NCI-H526 (cell line): ENCODE measurements at places on chromosomes 11 and 22.
A peak's percentile ranks its signal among the peaks of the same experiment; 100 is the strongest.

DNA sequence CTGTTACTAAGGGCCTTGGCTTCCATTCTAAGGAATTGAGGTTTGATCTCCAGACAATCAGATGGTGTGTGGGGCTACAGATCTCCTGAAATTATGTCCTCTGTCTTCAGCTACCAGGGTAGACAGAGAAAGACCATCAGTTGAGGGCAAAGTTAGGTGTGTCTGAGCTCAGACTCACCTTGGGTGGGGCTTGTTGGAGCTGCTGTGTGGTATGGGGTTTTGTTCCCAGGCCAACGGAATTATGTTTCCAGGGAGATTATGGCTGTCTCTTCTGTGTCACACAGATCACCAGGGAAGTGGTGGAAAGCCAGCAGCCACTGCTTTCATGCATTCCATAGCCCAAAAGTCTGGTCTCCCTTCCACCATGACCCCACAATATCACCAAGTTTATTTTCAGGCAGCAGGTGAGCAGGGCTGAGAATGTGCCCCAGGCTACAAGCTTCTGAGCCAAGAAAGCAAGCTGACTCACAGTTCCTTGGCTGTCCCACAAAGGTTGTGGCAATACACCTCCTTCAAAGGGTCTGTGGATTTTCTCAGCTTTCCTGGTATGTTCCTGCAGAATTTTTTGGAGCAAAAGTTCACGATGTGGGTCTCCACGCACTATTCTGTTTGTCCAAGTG, 714.9 kb downstream of the LUZP2 start:
- DNase-seq, result no peak

GRCh38 chr11:57456960-57457642, 3.2 kb upstream of the RTN4RL2 start:
- peak; percentile 85 for DNase-seq

- no peak for DNase-seq
Measured at GRCh38 chr11:126122863-126123262, 60.2 kb upstream of the CDON start.

DNA sequence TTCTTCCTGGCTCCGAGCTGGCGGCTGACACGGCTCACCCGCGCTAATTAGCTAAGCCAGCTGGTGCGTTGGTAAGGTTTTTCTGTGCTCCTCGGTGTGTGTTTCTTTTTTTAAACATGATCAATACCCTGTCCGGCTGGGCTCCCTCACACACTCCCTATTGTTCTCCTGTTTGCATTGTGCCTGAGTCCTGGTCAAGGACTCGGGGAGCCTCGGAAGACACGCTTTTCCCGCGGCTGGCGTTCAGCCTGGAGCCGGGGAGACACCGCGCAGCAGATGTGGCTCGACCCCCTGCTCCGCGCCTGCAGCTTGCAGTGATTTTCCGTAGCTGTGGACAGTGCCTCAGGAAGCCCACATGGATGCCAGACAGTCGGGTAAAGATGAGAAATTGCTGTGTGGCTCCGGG, 454.9 kb upstream of the CADM1 start:
- no peak for DNase-seq

GRCh38 chr11:19559746-19560145, 152.9 kb upstream of the NAV2 start:
- no peak for DNase-seq

- DNase-seq, result no peak
Measured at GRCh38 chr22:41880653-41881052, 34.2 kb downstream of the SHISA8 start.

GRCh38 chr11:73980001-73980961, 2.4 kb downstream of the UCP2 start:
- DNase-seq, result peak; percentile 91

DNA sequence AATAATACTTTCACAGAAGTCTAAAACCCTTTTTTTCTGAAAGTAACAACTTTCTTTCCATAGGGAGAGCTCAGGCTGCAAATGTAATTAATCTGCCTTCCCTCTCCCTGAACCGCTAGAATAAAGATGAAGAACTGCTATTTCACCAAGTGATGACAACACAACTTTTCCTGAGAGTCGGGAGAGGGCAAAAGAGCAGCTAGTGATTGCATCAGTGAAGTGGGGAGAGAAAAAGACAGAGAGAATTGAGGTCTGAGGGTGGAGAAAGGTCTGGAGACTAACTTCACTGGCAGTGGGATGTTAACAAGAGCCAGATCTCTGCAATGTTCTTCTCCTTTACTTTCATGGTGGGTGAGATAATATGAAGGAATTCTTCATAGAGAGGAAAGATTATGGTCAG, 10.9 kb upstream of the MPEG1 start:
- no peak for DNase-seq

DNA sequence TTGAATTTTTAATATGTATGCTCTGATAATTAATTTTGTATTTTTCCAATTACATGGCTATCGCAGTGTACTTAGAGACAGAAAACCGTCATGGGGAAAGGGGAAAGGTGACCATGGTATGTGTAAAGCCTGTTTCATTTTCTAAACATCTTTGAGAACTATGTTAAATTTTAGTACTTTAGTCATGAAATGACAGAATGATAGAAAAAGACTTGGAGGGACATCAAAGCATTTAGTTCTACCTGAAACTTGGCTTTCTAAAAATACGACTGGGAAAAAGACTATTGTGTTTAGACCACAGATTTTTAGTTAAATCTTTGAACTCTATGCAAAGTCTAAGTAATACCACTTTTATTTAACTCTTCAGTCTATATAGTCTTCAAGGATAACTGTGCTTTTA, 54.1 kb downstream of the MAML2 start:
- DNase-seq, result no peak

- no peak for DNase-seq
Measured at GRCh38 chr22:35568751-35569739, 28.4 kb downstream of the RASD2 start.

GRCh38 chr11:15622231-15622890, 507.6 kb downstream of the INSC start:
- no peak for DNase-seq

DNA sequence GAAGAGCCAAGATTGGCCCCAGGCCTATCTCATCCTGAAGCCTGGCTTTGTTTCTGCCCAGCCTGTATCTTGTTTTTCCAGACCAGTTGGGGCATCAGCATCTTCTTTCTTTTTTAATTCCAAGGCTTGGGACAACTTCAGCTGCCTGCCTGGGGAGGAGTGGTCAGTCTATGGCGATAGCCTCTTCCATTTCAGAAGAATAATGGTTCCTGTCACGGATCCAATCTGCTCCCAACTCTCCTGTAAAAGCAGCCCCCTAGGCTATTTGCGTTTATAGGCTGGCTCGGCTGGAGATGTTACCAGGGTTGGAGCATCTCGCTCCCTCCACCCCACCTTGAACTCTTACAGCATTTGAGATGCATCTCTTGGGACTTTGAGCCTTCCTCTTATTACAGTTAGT, 145.2 kb upstream of the CADM1 start:
- peak; percentile 20 for DNase-seq

DNA sequence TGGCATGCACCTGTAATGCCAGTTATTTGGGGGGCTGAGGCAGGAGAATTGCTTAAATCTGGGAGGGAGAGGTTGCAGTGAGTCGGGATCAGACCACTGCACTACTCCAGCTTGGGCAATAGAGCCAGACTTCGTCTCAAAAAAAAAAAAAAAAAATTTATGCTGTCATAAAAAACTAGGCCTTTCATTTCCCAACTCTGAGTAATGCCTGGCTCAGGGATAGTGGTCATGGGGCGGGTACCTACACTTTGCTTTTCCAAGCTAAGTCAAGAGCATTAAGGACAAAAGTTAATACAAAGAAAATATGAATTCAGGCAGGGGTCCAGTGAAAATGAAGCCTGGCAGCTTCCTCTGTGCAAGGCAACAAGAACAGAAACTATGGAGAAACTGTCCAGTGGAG, 16.3 kb downstream of the CPSF7 start:
- no peak for DNase-seq

DNA sequence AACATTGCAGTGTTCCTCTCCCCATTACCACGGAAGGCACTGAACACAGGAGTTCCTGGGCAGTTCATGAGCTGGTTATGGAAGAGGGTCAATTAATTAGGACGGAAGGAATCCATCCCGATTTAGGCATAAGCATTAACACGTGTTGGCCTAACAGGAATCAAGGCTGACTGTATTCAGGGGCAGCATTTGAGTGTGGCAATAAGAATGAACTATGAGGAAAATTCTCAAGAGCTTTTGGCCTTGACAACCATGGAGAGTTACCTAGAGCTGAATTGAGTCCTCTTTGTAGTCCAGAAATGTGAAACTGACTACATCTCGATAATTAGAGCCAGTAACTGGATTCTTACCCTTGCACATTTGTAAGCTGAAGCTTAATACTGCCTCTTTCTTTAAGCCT, 82.4 kb upstream of the CRTAM start:
- DNase-seq, result no peak

GRCh38 chr11:21949763-21950413, 243.0 kb upstream of the ANO5 start:
- no peak for DNase-seq

DNA sequence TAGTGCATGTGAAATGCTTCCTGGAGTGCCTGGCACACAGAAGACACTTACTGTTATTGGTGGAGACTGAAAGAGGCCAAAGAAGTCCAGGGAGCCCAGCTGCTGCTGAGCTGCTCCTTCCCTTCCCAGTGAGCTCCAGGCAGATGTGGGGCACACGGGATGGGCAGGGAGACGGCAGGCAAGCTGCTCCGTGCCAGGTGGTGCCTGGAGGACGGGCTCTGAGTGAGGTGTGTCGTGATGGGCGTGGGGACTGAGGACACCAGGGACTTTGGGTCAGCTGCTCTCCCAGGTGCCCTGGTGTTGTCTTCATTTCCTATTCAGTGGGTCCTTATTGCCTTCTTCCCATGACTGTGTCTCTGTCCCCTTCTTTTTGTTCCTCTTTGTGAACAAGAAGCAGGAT, 19.5 kb downstream of the TAB1 start:
- DNase-seq, result no peak

DNA sequence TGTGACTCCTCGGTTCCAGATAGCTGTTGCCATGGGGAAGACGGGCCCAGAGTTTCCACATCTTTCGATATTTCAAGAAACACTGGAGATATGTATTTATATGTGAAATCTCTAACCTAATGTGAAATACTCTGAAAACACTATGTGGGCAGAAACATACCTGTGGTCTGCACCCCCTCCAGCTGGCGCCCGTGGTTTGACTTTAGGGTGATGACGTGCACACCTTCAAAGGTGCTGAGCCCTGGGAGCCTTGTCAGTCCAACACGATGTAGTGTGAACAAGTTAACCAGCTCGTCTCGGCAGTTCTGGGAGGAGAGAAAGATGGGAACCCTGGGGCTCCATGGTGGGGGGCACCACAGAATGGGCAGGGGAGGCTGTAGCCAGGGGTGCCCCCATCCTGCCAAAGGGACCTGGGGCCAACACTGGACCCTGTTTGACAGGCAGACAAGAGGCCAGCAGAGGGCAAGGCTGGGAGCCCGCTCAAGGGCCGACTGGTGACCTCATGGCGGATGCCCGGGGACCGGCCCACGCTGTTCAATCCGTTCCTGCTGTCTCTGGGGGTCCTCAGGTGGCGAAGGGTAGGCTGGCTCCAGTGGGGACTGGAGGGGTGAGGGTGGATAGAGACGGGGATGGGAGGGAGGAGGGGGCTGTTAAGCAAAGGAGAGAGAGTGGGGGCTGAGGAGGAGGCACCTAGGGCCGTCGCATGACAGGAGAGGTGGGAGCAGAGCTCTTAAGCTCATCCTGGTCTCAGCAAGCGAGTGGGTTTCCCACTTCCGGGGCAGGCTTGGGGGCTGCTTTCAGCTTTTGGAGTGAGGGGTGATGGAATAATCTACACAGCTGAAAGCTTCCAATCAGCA, 43.8 kb downstream of the TRIOBP start:
- no peak for DNase-seq

DNA sequence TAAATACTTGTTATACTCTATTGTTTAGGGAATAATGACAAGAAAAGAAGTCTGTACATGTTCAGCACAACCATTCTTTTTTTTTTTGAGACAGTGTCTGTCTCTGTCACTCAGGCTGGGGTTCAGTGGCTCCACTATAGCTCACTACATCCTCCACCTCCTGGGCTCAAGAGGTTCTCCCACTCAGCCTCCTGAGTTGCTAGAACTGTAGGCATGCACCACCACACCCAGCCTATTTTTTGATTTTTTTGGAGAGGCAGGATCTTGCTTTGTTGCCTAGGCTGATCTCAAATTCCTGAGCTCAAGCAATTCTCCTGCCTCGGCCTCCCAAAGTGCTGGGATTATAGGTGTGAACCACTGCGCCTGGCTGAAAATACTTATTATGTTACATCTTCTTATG, 250.0 kb downstream of the MIAT start:
- no peak for DNase-seq
